ENCODE measurements at places on chromosomes 7 and 10. TPM values are rescaled to one million over a fixed set of nuclear protein-coding genes. Genes with fewer than 3 reads are reported as not detected.

DNA sequence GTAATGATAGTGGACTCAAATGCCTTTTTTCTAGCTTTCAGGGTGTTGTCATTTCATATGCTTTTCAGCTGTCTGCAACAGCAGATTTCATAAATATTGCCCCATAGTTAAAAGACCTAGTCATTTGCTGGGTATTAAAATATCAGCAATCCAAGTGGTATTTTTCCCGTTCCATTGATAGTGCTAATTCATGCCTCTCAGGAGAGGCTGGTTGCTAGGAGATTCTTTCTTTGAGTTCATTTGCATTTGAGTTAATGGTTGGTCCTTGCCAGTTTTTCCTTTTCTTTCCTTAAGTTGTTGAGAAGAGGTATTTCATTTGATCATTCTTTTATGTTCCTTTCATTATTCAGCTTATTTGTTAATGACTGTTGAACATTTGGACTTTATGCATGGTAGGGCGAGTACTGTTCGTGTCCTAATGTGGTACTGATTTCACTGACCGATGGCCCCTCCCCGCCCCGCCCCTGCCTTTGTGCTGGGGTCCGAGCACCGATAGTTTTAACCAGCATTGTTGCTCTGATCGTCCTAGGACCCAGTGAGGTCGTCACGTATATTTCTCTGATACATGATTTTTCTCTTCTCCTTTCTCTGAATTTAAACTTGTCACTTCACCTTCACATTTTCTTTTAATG, 128.6 kb downstream of the CCNY start:
- H3K4me1 ChIP-seq, result peaks cover 17% of the 10 kb centered on the region
- H3K36me3 ChIP-seq, result no peaks in the 10 kb centered on the region
- no peaks in the 10 kb centered on the region for H3K27me3 ChIP-seq

Gene TAS2R5
- 1.6 TPM for total RNA-seq

- peaks cover 4% of the 10 kb centered on the region for H3K27me3 ChIP-seq
- H3K4me3 ChIP-seq, result peak overlapping the region; percentile 80
- DNase-seq, result no peak
Observed at GRCh38 chr10:84138478-84139125, 707 bp upstream of the GHITM start.

DNA sequence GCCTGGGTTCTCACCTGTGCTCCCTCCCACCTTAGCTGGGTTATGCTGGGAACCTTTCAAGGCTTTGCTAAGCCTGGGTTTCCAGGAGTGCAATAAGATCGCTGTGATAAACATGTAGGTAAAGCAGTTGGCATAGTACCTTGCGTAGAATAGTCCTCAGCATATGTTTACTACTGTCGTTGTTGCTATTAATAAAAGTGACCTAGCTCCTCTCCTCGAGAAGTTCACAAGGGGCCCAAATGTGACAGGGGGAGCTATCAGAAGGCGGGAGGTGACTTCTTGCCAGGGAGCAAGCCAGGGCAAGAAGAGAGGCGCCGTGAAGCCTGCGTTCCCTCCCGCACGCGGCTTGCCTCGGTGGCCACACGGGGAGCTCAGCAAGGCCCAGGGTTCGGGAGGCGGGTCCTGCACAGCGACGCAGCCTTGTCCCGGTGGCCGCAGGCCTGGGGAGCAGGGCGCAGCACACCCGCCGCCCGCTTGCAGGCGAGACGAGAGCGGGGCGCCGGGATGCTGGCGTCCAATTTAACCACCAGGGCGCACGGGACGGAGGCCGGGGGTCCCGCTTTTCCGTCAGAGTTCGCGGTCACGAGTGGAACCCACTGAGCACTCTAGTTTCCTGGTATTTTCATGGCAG, 106.2 kb downstream of the SNX10 start:
- H3K4me3 ChIP-seq, result peak overlapping the region; percentile 80
- H3K4me1 ChIP-seq, result no peaks in the 10 kb centered on the region
- H3K36me3 ChIP-seq, result no peaks in the 10 kb centered on the region
- H3K27ac ChIP-seq, result peak overlapping the region; percentile 99
- DNase-seq, result peak; percentile 86

Gene CLRN3
- total RNA-seq, result not detected

Gene TRIM50
- total RNA-seq, result not detected
